ENCODE measurements at places on chromosomes 3 and 15.

DNA sequence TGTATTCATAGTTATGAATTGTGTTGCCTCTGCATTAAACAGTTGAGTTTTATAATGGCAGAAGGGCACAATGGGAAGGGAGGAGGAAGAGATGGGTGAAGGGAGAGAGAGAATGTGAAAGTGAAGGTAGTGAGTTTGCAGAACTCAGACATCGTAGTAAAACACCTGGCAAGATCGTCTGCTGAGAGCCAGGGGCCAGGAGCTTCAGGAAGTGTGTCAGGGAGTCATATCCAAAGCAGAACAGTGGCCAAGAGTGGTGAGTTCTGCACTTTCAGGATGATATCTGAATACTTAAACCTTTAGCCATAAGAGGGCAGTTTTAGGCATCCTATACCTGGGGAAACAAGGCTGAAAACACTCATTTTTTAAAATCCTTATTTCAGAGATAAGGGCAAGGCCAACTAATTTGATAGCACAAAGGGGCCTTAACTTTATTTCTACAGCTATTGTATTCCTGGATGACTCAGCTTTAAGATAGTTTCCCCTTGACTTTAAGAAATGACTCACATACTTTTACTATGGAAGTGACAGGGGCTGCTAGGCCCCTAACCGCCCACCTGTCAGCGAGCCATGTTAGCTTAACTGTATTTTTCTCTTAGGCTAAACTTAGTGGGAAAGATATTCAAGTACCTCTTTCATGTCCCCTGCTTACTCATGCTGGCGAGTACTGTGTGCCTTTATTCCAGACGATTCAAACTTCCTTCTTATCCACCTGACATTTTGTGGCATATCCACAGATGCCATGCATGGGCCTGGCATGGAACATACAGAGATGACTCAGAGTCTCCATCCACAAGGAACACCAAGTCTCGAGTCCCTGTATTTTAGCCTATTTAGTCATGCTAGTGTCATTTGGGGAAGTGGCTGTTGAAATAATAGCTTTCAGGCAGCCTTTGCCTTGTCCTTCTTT, 53.9 kb downstream of the RLBP1 start:
- peak; percentile 65 for DNase-seq

DNA sequence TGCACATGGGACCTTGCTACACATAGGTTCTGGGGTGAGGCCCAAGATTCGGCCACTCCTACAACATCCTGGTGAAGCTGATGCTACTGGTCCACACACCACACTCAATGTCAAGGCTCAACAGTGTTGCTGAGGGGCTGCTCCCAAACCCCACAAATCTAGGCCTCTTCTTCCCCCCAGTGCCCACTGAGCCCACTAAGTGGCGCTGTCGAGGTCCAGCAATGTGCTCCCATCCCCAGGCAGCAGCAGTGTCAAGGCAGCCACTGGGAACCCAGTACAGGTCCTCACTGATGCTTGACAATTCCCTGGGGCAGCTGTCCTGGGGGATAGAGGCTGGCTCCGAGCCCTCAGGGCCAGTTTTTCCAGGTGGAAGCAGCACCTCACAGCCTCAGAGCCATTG, 21.5 kb downstream of the SCN5A start:
- DNase-seq = no peak

- peak; percentile 95 for DNase-seq
These were observed 612.9 kb upstream of the TBL1XR1 start for GRCh38 chr3:177810162-177810623.

- DNase-seq = peak; percentile 100
These were observed 8.5 kb downstream of the SEC61A1 start for GRCh38 chr3:128060473-128061381.

DNA sequence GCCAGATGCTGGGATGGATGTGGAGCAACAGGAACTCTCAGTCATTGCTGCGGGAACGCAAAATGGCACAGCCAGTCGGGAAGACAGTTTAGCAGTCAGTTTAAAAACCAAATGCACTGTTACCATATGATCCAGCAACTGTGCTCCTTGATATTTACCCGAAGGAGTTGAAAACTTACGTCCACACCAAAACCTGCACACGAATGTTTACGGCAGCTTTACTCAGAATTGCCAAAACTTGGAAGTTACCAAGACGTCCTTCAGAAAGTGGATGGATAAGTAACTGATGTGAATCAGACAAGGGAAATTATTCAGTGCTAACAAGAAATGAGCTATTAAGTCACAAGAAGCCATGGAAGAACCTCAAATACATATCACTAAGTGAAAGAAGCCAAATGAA, 36.1 kb upstream of the SLC41A3 start:
- DNase-seq = no peak

Measured in IMR-90 (cell line).